ENCODE measurements at places on chromosomes 11 and 22.
A peak's percentile ranks its signal among the peaks of the same experiment; 100 is the strongest.

DNA sequence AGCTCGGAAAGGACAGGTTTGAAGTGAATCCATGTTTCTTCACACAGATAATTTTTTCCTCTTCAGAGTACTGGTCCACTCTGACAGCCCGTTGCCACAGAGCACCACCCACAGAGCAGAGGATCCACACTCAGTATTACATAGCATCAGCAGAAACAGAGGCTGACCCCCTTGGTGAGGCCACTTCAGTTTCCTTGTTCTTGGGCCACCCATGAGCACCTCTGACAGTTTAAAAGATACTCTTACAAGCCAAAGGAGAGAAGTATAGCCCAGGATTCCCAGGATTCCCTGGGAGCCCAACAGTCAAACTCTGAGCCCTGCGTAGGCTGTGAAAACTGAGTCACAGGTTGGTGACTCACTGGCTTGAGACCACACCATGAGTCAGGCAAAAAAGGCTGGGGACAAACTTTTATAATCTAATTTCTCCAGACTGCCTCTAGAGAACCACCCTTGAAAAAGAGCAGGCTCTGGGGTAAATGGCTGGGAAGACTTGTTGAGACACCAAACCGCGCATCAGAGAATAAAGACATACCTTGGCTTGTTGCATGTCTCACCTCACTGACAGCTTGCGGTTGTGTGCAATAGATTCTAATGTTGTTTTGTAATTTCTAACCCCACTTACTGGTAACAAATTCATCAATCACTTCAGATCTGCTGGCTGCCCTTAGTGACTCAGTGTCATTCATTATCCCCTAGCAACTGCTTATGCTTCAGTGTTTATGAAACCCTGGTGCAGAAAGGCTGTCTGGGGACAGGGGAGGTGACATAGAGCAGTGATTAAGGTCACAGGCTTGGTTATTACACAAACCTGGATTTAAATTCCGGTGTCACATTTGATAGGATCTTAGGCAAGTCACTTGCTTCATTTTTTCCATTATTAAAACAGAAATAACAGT, 56.9 kb upstream of the PRSS23 start:
- peak; percentile 64 for DNase-seq

DNA sequence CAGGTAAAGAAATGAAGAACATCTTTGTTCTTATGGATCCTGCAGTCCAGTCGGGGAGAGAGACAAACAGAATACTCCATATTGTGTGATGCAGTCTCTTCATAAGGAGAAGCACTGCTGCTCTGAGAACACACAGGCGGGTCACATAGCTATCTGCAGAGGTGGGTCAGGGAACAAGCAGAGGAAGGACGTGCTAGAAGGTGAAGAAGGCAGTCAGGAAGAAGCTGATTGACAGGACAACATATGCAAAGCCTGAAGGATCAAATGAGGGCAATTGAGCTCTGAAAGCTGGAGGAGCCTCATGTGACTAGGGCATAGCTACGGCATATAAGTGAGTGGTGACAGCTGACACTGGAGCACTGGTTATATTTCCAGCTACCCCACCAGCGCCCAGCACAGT, 122.5 kb downstream of the OPCML start:
- no peak for DNase-seq

DNA sequence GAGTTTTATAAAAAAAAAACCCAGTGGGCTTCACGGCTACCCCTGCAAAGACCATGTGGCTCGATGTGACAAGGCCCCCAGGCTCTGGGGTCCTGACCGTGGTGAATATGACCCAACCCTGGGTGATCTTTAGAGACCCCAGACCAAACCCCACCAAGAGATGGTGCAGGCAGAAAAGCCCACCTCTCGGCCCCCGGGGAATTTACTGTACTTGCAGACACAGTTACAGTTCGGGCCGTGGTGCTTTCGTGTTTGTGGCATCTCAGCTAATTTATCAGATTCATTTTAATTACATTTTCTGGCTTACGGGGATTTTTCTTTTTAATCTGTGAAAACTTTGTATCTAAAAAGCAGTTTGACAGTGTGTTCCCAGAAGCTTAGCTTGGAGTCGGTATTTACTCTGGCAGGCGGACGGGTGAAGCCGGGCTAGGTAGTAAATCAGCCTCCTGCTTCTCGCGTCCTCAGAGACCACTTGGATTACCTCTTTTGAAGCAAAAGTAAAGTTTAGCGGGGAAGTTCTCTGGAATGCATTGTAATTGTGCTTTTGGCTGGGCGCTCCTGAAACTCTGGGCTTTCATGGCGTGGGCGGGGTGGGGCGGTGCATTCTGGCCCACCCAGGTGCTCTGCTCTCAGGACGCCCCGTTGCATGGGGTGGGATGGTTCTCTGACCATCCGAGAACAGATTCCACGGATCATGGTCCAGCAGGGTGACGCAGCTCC, 25.3 kb downstream of the ANO1 start:
- no peak for DNase-seq

- peak; percentile 66 for DNase-seq
Measured at GRCh38 chr11:73205661-73206343, 12.3 kb upstream of the P2RY2 start.

- DNase-seq, result no peak
Measured at GRCh38 chr22:44382116-44383038, 69.6 kb upstream of the SHISAL1 start.

- no peak for DNase-seq
Measured at GRCh38 chr11:27295928-27296327, 67.1 kb downstream of the CCDC34 start.

- no peak for DNase-seq
Measured at GRCh38 chr11:21653951-21654421, 538.9 kb upstream of the ANO5 start.

GRCh38 chr11:17742019-17742418, 7.4 kb downstream of the KCNC1 start:
- peak; percentile 13 for DNase-seq

- DNase-seq, result no peak
Measured at GRCh38 chr22:47051441-47052071, 289.1 kb downstream of the TBC1D22A start.

DNA sequence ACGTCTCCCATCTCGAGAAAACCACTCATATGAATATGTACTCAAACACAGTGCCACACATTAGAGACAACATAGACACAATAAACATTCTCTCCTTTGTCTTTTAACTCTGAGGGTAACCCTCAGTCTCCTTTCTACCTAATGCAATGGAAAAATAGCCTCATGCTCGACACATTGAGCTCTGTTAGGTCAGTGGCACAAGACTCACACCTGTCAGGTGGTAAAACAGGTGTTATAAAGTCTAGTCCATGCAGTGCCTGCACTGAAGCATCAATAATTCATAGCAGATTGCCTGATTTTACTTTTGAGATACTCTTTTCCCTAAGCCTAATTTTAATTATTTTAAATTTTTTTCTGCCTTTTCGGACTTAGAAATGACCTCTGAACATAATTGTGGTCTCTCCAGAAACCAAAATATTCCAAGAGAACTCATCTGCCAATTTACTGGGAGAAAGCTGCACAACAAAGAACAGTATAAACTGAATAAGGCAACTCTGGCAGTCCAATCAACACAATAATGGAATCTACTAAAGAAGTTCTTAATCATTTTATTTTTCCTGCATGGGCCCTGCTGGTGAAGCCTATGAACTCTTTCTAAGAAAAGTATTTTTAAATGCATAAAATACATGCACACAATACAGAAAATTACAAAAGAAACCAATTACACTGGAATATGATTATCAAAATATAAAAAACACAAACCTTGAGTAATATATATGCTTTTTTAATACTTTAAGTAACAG, 9.9 kb downstream of the RDX start:
- DNase-seq, result no peak

DNA sequence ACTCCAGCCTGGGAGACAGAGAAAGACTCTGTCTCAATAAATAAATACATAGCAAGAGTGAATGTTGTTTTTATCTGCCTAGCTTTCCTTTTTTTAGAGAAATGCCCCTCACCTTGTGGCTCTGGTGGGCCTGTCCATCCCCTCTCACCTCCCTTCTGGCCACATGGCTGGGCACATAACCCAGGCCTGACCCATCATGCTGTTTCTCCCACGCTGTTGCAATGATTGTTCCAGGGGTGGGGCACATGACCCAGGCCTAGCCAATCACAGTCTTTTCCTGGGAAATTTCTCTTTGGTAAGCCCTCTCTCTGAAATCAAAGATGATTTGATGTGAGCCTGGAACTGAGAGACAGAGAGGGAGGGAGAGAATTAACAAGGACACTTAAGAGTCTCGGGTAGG, 5.5 kb upstream of the CYTH4 start:
- no peak for DNase-seq

DNA sequence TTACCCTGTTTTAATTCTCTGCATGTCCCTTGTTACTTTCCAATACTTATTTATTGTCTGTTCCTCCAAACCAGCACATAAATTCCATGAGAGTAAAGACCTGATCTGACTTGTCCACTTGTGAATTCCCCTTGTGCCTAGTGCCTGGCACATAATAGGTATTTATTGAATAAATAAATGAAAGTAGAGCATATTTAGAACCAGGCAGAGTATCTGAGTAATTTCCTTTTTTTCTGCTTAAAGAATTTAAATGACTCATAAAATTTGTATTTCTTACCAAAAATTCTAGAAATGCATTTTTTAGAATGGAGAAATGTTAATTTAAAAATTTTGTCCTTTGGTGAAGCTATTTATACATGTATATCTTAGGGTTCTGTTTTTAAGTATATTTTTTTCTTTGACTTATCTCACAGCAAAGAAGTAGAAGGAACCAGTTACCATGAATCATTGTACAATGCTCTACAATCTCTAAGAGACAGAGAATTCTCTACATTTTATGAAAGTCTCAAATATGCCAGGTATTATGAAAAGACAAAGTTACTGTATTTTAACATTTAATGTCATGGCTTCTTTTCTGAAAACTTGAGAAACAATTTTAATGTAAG, 96.8 kb downstream of the ATM start:
- no peak for DNase-seq

DNA sequence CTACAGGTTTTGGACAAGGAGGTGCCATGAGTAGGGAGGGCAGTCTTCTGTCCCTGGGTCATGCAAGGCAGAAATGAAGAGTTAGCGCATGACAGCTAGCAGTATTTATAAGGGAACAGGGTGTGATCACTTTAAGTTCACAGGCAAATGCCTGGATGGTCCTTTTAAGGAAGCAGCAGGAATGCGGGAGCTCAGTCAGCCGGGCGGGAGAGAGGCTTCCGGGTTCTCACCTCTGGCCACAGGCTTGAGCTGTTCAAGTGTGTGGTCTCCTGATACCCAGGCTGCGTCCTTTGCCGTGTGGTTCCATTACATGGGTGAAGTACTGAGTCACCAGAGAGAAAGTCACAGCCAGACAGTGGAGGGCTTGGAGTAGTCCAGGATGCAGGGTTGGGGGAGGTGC, 105.4 kb downstream of the BCR start:
- no peak for DNase-seq

GRCh38 chr11:36233204-36233603, 56.0 kb downstream of the COMMD9 start:
- no peak for DNase-seq

- DNase-seq, result no peak
Measured at GRCh38 chr11:2074266-2074825, 64.8 kb downstream of the IGF2 start.

GRCh38 chr11:1862588-1863351, 9.9 kb downstream of the LSP1 start:
- no peak for DNase-seq

DNA sequence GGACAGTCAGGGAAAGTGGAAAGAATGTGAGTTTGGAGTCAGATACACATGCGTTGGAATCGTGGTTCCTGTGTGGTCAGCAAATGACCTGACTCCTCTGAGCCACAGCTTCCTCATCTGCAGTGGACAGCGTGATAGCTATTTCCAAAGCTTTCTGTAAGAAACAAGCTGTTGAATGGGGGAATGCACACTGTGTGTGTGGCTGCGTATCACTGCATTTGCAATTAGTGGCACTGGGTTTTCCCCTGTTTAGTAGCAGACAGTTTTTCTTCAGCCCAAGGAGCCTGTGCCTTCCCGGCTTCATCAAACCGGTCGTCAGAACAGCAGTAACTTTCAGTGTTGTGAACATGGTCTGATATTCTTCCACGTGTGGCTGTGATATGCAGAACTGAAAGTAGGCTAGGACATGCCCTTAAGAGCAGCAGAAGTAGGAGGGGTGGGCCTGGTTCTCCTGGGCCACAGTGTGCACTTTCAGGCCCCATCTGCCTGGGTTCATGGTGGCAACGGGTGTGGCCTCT, 121.5 kb downstream of the RRAS2 start:
- no peak for DNase-seq

- DNase-seq, result no peak
Measured at GRCh38 chr11:48088682-48089050, 108.3 kb downstream of the PTPRJ start.

Data from gastrocnemius medialis (tissue), 4 donors.